ENCODE measurements at places on chromosomes 6 and 20.

DNA sequence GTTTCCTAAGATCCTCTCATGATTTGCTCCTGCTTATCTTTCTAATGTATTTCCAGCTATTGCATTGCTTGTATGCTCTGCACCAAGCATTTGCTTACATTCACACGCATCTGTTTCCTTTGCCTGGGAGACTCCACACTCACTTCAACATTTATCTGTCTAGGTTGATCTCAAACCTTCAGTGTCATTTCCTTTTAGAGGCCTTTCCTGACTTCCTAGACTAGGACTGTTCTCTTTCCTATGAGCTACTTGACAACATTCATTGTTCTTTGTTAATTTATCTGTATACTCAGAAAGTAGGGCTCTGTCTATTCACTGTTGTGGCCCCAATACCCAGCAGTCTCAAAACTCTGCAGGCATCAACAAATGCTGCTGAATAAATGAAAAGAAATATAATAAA, 84.4 kb downstream of the WASF1 start:
- DNase-seq, result no peak

- DNase-seq, result no peak
These were observed 102.9 kb upstream of the PRL start for GRCh38 chr6:22399693-22400092.

GRCh38 chr6:166105341-166106075, 62.1 kb downstream of the TBXT start:
- DNase-seq, result no peak

DNA sequence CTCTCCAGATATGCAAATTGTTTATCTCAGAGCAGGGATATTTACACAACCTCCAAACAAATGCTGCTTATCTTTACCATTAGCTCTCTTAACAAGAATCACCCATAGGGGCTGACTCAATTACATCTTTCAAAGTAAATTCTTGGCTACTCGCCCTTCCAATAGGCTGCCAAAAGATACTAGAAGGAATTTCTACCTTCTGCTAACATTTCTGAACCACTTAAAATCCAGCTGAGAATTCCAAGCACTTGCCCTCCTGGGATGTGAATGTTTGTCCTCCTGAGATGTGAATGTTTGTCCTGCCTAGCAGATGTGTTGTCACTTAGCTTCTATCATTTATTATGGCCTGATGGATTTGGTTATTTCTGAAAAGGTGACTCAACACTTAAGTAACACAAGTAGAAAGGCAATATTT, 388.0 kb downstream of the GJA1 start:
- DNase-seq, result no peak

Data from NCI-H510A treated with DMSO at 0.1 percent for 48 hours (cell line).